ENCODE measurements at places on chromosomes 7 and 10.

- DNase-seq: no peak
These were observed 109.5 kb upstream of the HABP2 start for GRCh38 chr10:113443141-113443925.

DNA sequence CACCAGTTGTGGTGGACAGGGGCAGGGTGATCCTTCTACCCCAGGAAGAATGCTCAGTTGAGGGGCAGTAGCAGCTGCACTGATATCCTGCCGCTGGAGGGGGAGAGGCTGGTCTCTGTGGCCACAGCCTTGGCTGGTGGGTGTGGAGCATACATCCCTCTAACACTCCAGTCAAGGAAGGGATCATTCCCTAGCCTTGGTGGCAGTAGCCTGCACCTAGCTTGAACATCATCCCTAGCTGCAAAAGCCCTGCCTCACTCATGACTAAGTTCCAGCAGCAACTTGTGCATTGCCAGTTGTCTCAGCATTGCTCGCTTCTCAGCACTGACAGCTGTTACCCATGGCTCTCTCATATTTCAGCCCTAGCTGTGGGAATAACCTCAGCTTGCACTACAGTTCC, 688.9 kb upstream of the POT1 start:
- no peak for DNase-seq

DNA sequence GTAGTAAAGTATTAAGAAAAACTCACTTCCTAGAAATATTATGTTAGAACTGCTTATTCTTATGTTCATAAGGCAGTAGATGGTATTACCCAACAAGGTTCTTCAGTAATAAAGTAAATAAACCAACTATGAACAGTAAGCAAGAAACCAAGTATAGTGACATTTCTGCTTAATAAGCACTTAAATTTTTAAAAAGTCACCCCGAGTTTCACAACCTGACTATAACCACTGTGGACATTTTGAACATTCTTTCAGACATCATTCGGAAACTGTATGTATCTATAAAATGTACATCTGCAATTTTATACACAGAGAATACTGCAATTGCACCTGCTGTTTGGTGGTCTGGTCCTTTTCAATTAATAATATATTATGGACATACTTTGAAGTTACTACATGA, 1073.6 kb downstream of the XPNPEP1 start:
- no peak for DNase-seq

- peak; percentile 70 for DNase-seq
These were observed 153.3 kb downstream of the STK31 start for GRCh38 chr7:23863209-23863787.

- DNase-seq: no peak
These were observed 221.6 kb downstream of the XPNPEP1 start for GRCh38 chr10:109701633-109702215.

GRCh38 chr10:129967579-129968019, 3.5 kb upstream of the EBF3 start:
- DNase-seq: no peak

DNA sequence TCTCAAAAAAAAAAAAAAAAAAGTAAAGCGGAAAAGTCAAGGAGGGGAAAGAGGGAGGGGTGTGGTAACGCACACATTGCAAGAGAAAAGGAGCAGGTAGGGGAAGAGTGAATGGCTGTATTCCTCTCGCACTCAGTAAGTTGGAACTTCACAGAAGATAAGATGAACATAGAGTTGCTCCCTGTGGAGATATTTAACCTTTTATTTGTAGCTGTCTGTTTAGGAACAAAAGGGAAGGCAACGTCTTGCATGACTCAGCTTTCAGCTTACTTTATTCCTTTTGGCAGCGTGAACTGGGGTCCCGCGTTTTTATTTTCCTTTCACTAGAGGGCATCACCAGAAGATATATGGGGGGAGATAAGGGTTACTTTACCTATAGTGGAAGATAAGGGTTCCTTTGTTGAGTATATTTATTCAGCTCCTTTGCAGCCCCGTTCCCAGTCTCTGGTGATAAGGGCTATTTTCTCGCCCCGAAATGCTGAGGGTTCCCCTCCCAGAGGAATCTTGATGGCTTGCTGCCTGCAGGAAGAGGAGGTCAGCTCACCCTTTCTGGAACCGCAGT, 78.5 kb downstream of the APBB1IP start:
- DNase-seq: no peak

DNA sequence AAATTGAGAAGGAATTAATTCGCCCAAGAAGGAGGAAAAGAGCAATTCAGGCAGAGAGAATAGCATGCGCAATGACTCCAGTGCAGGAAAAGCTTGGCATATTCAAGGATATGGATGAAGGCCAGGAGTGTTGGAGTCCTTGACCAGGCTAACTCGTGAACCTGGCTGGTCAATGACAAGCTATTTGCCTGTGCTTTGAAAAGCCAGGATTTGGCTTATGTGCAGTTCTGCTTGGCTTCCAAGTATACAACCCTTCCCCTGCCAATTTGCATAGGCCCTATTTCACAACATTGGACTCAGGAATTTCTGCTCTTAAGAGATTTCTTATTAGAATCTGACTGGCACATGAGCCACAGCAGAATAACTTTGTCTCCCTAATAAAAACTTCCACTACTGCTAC, 72.3 kb upstream of the SP8 start:
- DNase-seq: no peak

DNA sequence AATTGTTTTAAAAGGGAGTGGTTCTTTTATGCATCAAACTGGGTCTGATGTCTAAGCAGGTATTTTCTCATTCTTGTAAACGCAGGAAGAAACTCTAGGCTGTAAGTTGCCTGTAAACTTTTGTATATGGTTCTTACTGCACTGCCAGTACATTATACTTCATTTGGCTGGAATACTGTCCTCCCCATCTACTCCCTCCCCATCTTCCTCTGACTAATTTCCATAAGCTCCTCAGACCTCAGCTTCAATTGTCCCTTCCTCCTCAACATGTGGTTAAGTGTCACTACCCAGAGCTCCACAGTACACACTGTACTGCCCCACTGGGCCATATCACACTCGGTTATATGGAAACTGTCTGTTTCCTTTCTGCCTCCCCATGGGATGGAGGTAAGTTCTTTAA, 161.4 kb upstream of the MDFIC start:
- no peak for DNase-seq

GRCh38 chr10:8873310-8873709, 818.8 kb downstream of the GATA3 start:
- DNase-seq: peak; percentile 33

- no peak for DNase-seq
These were observed 45.0 kb upstream of the IFRD1 start for GRCh38 chr7:112405286-112405685.

DNA sequence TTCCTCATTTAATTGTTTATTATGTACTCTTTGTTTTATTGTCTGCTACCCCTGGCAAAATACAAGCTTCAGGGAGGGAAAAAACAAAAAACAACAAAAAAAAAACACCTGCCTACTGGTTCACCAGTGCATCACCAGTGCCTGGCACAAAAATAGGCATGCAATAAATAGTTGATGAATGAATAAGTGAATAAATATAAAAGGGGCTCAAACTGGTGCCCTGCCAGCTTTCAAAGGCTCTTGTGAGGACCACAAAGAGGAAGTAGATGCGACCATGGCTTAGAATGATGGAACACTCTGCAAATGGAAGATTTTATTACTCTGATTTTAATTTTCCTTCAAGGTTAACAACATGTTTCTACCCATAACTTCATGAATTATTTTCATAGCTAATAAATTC, 213.0 kb upstream of the INHBA start:
- DNase-seq: no peak

- DNase-seq: no peak
These were observed 192.6 kb downstream of the CFTR start for GRCh38 chr7:117672453-117672852.

DNA sequence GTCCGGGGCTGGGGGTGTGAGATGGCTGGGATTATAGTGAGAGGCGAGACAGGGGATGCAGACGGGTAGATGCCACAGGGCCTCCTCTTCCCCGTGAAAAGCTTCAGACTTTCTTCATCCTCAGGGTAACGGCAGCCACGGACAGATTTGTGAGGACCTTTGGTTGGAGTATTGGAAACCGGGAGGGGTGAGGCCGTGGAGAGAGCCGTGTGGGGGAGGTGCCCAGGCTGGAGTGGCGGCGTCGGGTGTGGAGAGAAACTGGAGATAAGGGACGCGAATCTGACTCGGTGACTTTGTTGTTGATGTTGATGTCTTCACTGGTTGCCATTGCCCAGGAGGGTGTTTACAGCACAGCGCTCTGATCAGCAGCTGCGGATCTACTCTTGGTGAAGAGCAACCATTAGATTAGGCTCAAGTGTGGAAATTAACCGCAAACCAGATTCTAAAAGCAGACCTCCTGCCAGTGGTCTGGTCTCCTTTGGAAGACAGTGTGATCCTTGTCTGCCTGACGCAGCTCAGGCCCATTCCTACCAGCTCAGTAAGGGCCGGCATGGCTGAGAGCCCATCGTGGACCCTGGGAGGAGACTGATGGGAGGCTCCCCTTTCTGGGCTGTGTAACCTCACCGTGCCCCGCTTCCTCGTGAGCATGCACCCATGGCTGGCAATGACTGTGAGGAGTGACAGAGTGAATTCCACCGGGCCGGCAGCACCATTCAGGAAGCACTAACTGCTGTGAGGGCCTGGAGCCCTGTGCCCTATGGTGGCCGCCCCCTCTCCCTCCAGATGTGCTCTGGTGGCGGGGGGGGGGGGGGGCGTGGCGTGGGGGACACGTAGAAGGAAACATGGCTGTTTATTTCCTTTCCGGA, 90.3 kb downstream of the INPP5A start:
- no peak for DNase-seq

- no peak for DNase-seq
These were observed 1181.3 kb upstream of the AUTS2 start for GRCh38 chr7:68417002-68417401.

DNA sequence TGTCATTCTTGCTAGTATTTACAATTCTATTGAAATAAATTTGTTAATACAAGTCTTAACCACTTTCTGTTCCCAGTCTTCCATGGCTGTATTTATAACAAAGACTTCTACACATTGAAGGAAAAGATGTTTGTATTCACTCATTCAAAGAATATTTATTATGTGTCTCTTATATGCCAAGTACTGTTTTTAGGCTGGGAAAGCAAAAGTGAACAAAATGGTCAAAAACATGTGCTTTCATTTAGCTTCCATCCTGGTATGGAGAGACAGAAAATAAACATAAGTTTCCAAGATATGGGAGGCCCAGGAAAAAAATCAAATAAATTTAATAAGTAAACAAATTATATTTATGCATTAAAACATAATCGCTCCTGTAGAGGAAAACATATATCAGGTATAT, 22.9 kb downstream of the CPED1 start:
- DNase-seq: no peak

- no peak for DNase-seq
These were observed 132.6 kb upstream of the PDLIM1 start for GRCh38 chr10:95423164-95424005.

GRCh38 chr7:98191668-98192431, 19.4 kb upstream of the BHLHA15 start:
- DNase-seq: no peak

DNA sequence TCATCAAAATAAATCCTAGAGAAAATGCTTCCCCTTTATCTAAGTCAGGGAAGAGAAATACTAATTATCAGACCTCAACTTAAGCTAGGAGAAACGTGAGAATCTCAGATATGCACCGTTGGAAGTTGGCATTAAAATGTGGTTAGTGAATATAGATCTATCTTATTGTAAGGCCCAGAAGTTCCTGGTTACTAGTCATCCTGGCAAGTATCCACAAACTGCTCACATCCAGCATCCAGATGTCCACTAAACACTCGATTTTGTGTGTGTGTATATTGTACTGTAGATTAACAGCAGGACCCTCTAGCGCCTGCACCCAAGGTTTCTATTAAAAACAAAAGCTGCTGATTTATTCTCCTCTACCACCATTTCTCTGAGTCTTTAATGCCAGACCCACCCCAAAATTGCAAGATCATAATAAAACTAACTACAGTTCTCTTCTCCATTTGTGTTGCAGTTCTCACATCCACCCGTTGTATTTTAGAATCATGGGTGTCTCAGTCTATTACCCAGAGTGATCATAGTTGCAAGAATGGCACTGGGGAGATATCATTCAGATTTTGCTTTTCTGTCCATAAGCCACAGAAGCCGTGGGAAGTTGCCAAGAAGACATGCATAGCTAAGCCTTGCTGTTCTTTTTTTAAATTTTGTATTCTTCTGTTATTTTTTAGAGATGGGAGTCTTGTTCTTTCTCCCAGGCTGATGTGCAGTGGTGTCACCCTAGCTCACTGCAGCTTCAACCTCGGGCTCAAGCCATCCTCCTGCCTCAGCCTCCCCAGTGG, 165.4 kb downstream of the KIAA1217 start:
- DNase-seq: peak; percentile 25

DNA sequence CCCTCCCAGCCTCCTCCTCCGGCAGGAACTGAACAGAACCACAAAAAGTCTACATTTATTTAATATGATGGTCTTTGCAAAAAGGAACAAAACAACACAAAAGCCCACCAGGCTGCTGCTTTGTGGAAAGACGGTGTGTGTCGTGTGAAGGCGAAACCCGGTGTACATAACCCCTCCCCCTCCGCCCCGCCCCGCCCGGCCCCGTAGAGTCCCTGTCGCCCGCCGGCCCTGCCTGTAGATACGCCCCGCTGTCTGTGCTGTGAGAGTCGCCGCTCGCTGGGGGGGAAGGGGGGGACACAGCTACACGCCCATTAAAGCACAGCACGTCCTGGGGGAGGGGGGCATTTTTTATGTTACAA, 83.3 kb downstream of the PAX2 start:
- no peak for DNase-seq

DNA sequence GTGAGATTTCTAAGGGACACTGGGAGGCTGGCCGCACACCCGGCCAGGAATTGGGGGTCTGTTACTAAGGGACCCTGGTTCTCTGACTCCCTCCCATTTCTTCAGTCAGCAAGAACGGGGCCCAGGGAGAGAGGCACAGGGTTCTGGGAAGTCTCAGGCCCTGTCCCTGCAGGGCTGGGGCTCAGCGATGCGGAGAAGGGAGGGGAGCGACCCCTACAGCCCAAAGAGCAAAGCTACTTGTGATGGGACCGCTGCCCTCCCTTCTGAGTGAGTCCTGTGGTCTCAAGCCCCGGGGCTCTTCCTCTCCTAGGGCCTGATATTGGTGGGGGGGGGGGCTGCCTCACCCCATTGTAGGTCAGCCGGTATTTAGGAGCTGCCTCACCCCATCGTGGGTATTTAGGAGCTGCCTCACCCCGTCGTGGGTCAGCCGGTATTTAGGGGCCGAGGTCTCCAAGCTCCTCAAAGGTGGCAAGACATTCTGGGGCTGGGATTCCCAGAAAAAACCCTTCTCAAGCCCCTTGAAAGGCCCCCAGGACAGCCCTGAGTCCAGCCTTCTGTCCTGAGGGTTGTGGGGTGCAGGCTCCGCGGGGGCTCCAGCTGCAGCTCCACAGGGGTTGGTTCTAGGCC, 16.9 kb upstream of the NKX6-2 start:
- no peak for DNase-seq

- DNase-seq: no peak
These were observed 53.2 kb downstream of the STRA8 start for GRCh38 chr7:135286876-135287275.

DNA sequence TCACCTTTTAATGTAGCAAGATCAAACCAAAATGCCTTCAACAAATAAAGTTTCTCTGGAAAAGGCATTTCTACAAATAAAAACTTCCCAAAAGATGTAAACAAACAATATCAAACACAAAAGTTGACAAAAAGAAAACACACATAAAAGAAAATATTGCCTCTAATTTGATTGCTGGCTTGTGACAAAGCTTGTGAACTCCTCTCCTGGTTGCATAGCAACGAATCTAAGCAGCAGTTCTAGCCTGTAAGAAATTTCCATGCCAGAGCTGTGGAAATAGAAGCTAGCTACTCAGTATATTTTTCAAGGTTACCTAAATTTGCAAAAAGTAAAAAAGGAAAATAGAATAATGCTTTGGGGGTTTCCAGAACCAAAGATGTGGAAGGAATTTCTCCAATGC, 173.9 kb upstream of the CDK1 start:
- no peak for DNase-seq

Data from RKO (cell line).